Brain microvascular endothelial cell (primary cell): ENCODE measurements at places on chromosomes 1 and 21.

- no peak for DNase-seq
Measured at GRCh38 chr1:3114131-3114744, 45.2 kb downstream of the PRDM16 start.

DNA sequence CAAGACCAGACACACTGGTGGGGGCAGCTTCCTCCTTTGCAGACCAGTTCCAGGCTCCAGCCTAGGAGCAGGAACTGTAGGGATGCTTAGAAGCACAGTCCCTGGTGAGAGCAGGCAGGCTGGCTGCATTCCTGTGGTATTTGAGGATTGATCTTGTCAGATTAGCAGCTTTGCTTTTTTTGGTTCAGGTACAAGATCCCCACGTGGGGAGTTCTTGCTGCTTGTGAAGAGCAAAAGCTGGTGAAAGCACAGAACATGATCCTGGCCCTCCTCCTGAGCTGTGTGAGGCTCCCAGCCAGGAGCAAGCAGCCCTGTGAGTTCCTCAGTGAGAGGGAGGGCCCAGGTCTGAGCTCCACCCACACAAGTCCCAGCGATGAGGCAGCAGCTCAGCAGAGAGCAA is 75.3 kb upstream of the ARTN start:
- peak; percentile 99 for DNase-seq

- DNase-seq: no peak
Measured at GRCh38 chr1:156437037-156437867, 63.3 kb downstream of the MEF2D start.

DNA sequence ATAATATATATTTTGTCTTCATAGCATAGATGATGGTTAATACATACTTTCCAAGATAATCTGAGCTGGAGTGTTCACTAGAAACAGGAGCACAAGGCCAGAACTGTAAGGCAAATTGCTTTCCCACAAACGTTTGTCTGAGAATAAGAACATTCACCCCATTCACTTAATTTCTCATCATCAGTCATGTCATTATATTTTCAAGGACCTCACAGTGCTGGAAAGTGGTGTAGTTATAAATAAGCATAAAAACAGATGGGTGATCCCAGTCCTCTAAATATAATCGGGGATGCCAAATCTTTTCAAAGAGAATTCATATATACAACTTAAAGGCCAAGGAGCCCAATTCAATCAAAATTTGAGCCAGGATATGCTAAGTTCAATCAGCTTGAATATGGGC is 8.4 kb downstream of the PRRX1 start:
- no peak for DNase-seq

DNA sequence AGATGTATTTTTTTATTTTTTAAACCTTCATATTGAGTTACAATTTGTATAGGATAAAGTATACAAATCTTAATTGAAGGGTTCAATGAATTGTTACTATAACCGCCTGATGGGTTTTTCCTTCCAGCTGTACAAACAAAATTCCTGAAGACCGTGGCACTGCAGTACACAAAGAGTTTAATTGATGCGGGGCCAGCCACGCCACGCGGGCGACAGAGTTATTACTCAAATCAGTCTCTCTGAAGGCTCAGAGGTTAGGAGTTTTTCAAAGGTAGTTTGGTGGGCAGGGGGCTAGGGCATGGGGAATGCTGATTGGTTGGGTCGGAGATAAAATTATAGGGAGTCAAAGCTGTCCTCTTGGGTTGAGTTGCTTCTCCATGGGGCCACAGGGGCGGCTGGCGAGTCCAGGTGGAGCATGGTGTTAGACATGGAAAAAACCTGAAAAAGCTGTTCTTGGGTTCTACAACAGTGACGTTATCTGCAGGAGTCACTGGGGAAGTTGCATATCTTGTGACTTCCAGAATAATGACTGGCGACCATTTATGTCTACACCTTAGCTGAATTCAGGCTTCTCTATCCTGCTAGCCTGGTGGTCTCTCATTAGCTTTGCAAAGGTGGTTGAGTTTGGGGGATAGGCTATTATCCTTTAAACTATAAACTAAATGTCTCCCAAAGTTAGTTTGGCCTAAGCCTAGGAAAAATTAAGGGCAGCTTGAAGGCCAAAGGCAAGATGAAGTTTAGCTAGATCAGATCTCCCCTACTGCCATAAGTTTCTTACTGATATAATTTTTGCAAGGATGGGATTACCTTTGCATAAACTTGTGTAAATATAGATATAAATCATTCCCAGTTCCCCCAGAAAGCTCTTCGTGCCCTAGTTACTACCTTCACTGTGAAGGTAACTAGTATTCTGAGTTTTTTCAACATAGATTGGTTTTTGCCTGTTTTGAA is 13.0 kb upstream of the TMEM9 start:
- no peak for DNase-seq

GRCh38 chr1:95085376-95085775 is 12.6 kb upstream of the ALG14 start:
- DNase-seq: no peak

- DNase-seq: no peak
Measured at GRCh38 chr1:119045096-119045746, 57.1 kb upstream of the TBX15 start.

GRCh38 chr1:23722652-23723051 is 20.6 kb upstream of the ELOA start:
- no peak for DNase-seq

GRCh38 chr1:156712626-156713025 is 7.2 kb upstream of the CRABP2 start:
- DNase-seq: no peak
